ENCODE measurements at places on chromosomes 4 and X. TPM values are rescaled to one million over a fixed set of nuclear protein-coding genes. Genes with fewer than 3 reads are reported as not detected.

Gene SLC10A4
- total RNA-seq, result not detected

Gene CT45A3
- total RNA-seq, result not detected

GRCh38 chr4:159926871-159927270, 824.0 kb downstream of the RAPGEF2 start:
- no peak for DNase-seq

Gene CSAG3
- total RNA-seq, result not detected

DNA sequence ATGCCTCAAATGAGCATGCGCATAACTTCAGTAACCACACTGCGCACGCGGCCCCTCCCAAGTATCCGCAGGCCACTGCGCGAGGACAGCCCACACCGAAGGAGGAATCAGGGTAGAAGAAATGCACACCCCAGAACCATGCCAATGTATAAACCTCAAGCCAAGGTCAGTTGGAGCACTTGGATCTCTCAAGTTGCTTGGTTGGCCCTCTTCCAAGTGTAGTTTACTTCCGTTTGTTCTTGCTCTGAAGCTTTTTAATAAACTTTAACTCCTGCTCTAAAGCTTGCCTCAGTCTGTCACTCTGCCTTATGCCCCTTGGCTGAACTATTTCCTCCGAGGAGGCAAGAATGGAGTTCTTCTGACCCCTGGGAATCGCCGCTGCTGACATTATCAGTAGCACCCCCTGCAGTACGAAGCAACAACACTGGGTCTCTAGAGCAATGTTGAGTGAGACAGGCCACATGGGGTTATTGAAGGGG, 22.0 kb upstream of the SPINK2 start:
- peak; percentile 20 for DNase-seq

Gene NONO
- 896 TPM for total RNA-seq

Gene LRIT3
- 0.03 TPM for total RNA-seq

DNA sequence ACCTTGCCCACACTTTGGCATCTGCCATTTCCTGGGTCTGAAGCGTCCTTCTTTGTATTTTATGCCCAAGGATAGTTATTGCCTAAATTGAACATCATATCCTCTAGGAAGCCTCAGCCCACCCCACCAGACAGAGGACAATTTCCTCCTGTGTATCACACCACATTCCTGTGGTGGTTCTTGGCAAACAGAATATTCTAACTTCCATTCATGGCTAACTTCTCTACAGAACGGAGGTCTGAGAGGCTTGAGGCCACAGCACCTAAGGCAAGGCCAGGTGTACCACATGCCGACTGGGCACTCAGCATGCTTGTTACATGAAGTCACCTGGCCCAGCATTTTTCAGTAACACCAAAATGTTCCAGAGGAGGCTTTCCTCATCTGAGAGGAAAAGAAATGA, 42.4 kb downstream of the CD99L2 start:
- no peak for DNase-seq

GRCh38 chr4:134544303-134544770, 342.7 kb upstream of the PABPC4L start:
- peak; percentile 30 for DNase-seq

GRCh38 chr4:77342170-77342810, 185.3 kb downstream of the CCNG2 start:
- no peak for DNase-seq

GRCh38 chrX:122703762-122704161, 480.3 kb upstream of the GRIA3 start:
- peak; percentile 42 for DNase-seq

- no peak for DNase-seq
Observed at GRCh38 chrX:31228909-31229308, 157.1 kb upstream of the FTHL17 start.

DNA sequence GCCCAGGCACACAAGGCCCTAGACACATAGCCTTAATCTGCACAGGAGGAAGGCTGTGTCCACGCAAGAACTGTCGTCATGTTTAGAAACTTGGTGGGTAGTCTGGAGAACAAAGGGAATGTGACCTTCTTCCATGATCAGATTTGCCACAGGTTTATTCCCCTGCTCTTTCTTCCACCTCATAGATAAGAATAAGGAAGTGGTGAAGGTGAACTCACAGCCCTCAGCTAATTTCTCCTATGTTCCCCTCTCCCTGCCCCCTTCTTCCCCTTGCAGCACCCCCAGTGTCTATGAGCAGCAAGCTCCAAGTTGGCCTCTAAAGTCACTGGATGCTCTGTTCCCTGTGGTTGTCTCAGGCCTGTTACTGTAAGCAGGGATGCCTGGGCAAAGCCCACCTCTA, 39.8 kb upstream of the LAS1L start:
- no peak for DNase-seq

Gene STK32B
- 0.10 TPM for total RNA-seq
